ENCODE measurements at places on chromosomes 6 and 20.

DNA sequence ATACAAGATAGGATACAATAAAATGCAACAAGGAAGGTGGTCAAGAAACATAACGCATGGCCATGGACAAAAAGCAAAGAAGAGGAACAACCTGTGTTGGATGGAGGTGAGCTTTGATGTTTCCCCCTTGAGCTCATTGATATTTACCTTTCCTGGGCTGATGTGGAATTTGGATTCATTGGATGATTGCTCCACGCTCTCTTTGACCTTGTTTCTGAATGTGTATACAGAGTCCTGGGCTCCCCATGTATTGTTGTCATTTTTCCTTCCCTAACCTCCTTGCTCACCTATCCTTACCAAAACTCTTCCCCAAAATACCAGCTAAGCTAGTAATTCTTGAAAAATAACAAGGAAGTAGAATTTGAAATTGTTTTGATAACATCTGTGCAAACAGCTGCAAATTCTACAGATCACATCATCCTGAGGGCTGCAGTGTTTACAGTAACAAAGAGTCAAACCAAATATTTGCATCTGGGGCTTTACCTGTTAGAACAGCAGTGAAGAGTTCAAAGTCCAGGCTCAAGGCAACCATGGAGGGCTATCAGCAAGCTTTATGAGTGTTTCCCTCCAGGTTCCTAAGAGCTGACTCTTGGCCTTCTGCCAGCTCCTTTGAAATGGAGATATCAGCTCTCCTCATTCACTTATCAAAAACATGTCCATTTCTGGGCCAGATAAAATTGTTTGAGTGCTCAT is 214.3 kb upstream of the MARCKS start:
- no peak for DNase-seq

DNA sequence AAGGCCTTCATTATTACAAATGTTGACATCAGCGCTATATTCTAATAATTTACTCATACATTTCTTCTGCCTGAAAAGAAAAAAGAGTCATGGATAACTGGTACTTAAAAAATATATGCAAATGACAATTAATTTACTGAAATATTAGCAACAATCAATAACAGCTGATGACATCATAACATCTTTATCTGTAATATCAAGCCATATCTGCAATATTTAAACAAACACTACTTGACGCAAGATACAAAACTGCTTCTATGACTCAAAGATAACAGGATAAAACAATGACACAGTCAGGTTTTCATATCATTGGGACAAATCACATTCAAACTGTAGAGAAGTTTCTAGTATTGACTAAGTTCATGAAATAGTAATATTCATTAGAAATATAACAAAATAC is 16.5 kb downstream of the HACE1 start:
- no peak for DNase-seq

GRCh38 chr6:161443848-161444247 is 170.0 kb upstream of the AGPAT4 start:
- no peak for DNase-seq

DNA sequence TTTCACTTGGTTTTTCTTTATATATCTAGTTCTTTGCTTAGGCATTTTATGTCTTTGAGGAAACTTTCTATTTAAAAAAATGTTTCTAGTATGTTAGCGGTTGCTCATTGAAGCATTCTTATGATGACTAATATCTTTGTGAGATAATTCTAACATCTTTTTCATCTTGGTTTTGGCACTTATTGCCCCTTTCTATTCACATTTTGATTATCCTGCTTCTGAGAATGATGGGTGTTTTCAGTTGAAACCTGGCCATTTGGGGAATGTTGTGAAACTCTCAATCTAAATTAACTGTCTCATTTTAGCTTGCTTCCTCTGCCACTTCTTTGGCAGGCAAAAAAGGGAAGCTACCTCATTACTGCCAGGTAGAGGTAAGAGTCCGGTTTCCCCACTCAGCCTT is 683.1 kb downstream of the DOK5 start:
- DNase-seq = no peak

All from substantia nigra (tissue), 51 donors.